CD4-positive, alpha-beta T cell treated with Interleukin-17A for 4 hours (primary cell): ENCODE measurements at places on chromosomes 5 and 9.

DNA sequence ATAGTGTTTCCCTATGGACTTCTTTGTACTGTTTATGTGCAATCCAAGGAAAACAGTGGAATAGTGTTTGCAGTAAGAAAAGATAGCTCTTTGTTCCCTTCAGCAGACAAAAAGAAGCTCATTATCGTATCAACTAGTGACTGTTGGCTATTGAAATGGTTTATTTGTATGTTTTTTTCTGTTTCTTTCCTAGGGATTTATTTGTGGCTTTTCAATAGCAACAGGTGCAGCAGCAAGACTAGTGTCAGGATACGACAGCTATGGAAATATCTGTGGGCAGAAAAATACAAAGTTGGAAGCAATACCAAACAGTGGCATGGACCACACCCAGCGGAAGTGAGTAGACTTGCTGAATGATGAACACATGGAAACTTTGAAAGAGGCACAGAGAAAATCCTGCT is 65.1 kb downstream of the SLC44A1 start:
- no peak for DNase-seq

DNA sequence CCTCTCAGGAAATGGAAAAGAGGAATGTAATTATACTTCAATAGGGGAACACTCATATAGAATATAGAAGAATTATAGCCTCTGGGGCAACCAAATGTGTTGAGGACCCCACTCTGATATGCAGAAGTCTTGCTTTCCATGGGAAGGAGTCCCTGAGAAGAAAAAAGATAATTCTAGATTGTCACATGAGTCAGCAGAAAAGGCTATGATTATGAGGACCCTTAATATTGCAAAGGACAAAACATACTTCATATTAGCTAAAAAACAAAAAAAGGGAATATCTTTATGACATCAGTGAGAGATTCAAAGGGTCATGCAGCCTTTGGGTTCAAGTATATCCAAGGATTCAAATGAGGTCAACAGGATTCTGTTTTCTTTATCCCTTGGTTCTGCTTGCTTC is 119.5 kb downstream of the PIK3R1 start:
- no peak for DNase-seq

DNA sequence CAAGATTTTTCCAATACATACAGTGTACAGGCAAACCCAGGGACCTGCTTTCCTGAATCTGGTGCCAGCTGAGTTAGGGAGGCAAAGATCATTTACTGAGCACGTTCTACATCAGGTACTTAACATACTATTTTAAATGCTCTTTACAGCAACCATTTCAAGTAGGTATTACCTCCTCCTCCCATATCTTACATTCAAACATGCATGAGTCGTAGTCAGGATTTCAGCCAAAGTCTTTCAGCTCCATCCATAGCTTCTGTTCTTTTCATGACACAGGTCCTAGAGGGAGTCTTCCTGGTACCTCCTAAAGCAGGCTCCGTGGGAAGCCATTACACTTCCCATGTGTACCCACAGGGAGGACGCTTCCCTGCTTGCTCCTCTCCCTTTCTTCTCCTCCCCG is 11.7 kb downstream of the KCNV2 start:
- no peak for DNase-seq

DNA sequence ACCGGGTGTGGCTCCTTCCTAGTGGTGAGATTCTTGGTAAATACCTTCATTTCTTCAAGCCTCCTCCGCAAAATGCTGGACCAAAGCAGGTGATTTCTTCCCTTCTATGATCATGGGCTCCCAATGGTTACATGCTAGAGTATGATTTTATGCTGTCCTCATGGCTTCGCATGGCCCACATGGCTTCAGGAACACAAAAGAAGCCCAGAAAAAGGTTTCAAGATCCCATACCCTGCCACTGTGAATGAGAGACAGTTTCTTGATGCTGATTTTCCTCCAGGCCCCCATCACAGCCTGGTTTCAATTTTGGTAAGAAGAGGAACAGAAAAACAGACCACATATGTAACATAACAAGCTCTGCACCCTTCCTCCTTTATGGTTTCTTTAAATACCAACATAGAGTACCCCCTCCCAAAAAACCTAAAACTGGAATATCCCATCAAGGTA is 2.4 kb upstream of the RXFP3 start:
- no peak for DNase-seq

DNA sequence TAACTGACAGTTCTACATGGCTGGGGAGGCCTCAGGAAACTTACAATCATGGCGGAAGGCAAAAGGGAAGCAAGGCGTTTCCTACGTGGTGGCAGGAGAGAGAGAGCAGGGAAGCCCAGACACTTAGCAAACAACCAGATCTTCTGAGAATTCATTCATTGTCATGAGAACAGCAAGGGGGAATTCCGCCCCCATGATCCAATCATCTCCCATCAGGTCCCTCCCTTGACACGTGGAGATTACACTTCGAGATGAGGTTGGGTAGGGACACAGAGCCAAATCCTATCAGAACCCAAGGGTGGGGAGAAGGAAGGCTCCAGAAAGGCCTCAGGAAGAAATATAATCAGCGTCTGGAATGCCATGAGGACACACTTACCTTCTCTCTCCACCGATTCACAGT is 34.3 kb downstream of the KIF4B start:
- DNase-seq: no peak

DNA sequence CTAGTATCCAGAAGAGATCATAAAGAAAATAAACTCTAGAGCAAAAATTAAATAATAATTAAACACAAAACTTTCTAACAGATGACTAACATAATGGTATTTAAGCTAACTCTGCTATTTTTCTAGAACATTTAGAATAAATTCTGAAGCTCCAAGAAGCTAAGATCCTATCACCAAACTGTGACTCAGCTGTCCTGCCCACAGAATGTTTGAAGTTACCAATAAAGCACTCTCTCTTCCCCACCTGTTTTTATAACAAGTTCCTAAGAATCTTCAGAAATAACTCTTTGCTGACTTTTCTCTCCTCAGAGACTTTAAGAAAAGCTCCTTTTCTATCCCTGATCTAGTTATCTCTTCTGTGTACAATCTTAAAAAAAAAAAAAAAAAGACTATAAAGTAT is 6.0 kb upstream of the EFNA5 start:
- no peak for DNase-seq

- DNase-seq: no peak
Observed at GRCh38 chr5:9160747-9161146, 385.1 kb downstream of the SEMA5A start.

DNA sequence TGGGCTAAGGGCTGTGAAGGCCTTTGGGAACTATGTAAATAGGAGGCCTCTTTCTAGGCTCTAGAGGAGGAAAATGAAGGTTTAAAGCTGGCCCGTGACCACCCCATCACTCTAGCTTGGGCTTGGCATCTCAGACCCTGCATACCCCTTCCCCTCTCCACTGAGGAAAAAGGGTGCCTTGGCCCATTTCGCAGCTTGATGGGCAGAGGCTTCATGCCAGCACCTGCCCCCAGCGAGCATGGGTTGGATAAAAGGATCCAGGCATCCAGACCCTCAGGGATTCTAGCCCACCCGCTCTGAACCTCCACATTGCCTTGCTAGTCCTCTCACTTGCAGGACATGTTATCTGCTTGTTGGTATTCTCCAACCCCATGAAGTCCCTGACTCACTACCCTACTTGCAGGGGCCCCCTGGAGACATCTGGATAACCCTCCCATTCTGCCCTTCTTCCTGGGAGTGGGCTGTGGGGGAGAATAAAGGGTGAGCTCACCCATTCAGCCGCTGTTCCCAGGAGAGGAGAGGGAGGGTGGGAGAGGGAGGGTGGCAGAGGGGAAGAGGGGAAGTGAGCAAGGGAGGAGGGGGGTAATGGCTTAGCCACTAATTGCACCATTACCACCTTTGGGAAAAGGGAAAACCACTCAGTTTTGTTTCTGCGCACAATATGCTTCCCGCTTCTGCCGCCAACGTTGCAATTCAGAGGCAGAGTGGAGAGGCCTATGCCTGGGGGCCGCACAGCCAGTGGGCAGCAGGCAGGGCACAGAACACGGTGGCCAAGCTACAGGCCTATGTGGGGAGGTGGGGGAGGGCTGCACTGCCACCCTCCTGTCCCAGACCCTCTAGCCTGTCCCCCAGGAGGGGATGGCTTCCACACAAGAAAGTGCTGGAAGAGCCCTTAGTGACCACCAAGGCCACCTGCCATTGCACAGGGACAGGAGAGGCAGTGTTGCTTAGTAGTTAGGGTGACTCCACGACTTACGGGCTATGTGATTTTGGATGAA is 2.1 kb upstream of the CAMK2A start:
- no peak for DNase-seq

- DNase-seq: no peak
Observed at GRCh38 chr5:40869384-40869783, 28.2 kb downstream of the CARD6 start.

DNA sequence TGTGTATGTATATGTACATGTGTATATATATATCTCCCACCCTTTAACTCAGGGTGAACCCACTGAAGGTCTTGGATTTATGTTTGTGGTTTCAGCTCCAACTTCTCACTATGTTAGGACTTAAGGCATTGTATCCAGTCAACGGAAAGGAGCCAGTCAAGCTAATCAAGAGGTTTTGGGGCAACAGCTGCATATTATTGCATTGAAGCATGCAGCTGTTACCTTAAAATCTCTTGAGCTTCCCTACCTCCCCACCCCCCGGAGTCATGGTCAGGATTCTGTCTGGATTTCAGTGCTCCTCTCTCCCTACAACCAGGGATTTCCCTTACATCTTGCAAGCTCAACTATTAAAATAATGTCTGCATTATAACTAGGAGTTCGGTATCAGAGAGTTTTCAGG is 399.5 kb downstream of the SPOCK1 start:
- DNase-seq: no peak

DNA sequence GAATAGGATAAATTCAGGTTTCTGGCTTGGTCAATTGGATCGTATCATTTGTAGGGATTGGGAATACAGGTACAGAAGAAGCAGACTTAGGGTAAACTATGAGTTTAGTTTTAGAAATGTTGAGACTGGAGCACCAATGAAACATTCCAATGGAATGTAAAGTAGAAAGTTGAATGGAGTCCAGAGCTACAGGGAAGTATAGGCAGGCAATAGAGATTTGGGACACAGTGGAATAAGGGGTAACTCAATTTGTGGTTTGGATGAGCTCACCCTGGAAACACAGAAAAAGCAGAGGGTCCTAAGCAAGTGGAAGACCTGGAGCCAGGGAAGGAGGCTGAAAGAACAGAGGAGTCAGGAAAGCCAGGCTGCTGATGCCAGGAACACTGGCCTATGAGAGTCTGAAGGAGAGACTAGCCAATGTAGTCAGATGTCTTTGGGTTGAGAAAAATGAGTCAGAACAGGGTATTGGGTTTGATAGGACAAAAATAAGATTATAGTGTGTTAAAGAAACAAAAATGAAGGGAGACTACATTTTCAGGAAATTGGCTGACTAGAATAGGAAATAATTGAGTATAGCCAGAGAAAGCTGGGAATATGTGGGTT is 72.8 kb downstream of the STARD4 start:
- DNase-seq: no peak

GRCh38 chr9:93954434-93955061 is 607 bp downstream of the BARX1 start:
- DNase-seq: no peak

- DNase-seq: no peak
Observed at GRCh38 chr9:73714294-73714693, 562.6 kb downstream of the ANXA1 start.

DNA sequence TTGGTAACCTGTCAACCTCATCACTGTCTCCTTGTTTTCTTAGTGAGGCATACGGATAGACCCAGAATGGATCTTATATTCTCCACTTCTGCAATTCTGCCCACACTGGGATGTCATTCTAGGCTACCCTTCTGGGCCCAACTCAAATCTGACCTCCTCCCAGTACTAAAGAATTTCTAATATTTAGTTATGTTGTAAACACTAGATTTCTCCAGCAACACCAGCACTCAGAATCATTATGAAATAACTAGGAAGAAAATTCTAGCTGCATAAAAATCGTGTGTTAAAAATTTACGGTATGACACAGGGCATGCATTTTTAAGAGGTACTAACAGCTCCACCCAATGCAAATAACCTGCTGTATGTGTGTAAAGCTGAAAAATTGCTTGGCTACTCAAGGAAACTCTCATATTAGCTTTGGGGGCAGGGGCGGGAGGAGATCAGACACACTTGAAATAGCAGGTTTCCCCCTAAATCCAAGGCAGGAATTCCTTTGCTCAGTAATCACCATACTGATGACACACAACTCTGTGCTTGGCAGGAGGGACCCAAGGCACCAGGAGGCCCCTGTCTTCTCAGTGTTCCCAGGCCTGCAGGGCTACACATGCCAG is 27.3 kb downstream of the MACROH2A1 start:
- DNase-seq: no peak
